Fibroblast of skin of scalp (primary cell): ENCODE measurements at places on chromosomes 6 and 20.

- no peak for DNase-seq
These were observed 220.4 kb downstream of the LY86 start for GRCh38 chr6:6808915-6809314.

DNA sequence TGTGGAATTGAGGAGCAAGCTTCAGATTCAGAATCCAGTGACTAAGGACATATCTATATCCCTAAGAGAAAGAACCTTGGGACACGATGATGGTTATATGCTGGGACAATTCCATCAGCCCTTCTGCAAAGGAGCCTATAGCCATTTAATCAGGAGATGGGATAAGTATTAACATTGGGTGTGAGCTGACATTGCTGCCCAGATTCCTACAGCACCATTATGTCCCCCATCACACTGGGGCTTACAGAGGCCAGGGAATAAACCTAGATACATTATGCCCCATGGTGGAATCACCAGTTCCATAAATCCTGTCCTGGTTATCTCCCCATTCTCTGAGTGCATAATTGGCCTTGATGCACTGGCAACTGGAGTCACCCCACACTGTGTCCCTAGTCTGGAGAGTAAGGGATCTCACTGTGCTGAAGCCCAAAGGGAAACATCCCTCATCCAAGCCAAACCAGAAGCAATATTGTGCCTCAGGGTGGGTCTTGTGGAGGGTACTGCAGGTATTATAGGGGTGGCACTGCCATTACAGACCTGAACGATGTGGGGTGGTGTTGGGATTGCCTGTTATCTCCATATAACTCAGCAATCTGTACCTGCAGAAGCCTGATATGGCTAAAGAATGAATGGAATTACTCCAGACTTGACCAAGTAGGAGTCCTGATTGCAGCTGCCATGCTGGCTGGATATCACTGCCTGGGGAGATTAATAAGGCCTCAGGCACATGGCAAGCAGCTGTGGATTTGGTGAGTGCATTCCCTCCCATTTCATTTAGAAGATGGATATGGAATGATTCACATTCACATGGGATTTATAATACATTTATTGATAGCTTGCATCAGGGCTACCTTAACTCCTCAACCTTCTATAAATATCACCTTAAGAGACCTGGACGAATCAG lies 5.0 kb downstream of the HLA-A start:
- no peak for DNase-seq

DNA sequence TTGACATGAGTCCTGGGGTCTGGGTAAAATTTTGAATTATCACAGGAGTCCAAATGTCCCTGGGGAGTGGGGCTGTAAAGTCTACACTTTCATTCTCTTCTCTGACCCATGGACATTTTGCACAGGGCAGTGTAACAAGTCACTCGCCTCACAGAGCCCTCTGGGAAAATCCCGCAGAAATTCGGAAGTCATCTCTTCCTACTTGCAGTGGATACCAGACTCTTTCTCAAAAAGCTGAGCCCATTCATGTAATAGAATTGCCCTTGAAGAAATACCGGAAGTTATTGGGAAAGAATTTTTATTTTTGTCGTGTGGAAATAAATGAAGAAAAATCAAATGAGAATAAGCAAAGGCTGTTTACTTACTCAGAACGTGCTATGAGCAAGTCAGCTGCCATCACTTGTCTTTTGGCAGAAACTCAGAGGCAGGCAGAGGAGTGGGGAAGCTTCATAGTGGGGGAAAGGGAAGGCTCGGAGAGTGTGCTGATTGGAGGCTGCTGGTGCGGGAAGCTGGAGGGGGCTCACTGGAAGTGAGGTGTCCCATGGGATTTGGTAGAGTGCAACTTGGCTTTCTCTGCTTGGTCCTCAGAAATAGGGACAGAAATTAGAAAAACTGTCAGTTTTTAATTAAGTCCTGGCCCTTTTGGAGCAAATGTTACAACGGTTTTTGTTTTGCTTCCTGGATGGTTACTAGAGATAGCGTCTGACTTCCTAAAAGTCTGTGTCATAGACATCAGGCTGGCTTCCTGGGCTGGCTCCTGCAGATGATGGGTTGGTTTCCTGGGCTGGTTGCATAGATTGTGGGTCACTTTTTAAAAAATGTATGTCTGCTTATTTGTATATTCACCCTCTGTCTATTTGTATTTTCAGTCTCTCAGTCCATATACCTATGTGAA lies 79.8 kb upstream of the EEF1E1 start:
- peak; percentile 38 for DNase-seq

GRCh38 chr20:2986466-2986865 lies 57.0 kb upstream of the GNRH2 start:
- DNase-seq, result no peak

GRCh38 chr20:9161311-9161710 lies 92.4 kb downstream of the PLCB4 start:
- DNase-seq, result no peak

- peak; percentile 91 for DNase-seq
These were observed 12.8 kb downstream of the PLG start for GRCh38 chr6:160714731-160715316.

GRCh38 chr6:111274593-111275217 lies 187.4 kb downstream of the SLC16A10 start:
- DNase-seq, result no peak

DNA sequence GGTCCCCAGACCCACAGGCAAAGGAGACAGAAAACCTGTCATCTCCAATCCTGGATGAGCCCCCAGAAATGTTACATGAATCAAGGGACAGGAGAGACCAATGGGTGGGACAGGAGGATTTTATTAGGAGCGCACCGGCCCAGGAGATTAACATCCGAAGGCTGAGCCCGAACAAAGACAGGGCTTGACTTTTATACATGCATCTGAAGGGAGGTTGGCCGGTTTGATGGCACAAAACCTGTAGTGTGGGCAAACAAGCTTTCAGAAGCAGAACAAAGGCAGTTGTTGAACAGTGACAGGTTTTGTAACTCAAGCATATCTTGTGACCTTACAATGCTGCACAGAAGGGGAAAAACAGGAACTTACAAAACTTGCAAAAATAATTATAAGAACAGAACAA lies 83.9 kb upstream of the GPR6 start:
- DNase-seq, result no peak
